ENCODE measurements at places on chromosomes 6 and 20.

- no peak for DNase-seq
These were observed 45.2 kb downstream of the THEMIS start for GRCh38 chr6:127855542-127856159.

DNA sequence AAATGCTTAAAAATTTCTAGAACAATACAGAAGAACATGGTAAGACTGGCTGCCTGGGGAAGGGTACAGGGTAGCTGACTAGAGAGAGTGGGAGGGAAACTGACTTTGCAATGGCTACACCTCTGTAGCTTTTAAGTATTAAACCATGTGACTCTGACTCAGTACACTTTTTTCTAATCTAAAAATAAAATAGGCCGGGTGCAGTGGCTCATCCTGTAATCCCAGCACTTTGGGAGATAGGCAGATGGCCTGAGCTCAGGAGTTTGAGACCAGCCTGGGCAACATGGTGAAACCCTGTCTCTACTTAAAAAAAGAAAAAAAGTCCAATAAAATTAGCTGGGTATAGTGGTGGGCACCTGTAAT is 18.5 kb downstream of the ATP9A start:
- DNase-seq, result no peak

GRCh38 chr6:23654745-23655144 is 471.3 kb upstream of the NRSN1 start:
- no peak for DNase-seq

DNA sequence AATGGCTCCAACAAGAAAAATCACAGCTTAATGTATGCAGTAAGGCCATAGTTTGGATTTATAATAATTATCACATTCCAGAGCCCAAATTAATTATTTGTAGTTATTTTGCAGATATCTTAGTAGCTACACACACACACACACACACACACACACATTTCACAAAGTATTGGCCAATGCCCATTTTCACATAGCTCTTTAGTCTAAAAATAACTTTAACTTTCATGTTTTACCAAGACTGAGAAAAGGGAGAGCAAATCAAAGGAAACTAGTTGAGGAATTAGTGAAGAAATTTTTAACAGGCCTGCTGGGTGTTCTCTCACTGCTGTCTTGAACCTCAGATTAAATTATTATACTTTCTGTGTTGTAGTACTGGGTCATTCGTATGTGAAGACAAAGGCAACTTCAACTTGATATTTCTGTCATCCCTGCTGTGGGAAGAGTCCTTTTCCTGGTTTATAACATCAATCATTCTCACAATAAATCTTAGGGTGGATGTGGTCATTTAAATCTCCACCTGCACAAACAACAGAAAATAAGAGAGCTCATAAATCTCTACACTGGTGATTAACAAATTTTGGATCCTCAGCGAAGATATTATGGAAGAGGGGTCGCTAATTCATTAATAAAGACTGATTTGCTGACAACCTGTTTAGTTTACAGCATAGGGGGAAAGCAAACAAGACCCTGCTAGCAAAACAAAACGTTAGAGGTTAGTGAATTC is 1.6 kb upstream of the TCF21 start:
- no peak for DNase-seq

DNA sequence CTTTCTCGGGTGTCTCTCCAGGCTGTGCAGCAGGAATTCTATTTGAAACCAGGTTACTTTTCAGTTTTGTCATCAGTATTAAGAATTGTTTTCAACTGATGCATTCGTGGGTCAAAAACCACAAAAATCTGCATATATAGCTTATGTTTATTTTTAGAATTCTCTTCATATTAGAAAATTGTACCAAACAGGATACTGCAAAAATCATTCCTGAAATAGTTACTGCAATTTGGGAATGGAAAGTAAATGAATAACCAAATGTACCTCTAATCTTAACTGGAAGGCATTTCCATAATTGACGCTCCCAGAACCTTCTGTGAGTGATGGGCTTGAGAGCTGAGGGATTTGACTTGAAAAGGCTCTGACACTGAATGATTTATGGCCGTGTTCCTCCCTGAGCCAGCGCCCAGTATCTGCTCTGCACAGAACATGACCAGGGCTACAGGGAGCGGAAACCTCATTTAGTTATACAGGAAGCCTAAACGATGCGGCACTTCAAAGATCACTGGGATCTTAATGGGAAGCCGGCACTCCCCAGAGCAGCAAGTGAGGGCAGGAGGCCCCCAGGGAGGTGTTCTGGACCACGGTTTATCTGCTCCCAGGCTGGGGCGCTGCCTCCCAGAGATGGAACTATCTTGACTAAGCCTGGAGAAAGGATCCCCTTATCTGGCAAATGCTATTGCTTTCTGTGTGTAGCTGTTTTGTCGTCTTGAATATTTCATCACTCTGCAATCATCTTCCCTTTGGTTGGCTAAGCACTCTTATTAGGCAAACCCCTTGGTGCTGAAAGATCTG is 446.0 kb downstream of the QKI start:
- DNase-seq, result no peak

DNA sequence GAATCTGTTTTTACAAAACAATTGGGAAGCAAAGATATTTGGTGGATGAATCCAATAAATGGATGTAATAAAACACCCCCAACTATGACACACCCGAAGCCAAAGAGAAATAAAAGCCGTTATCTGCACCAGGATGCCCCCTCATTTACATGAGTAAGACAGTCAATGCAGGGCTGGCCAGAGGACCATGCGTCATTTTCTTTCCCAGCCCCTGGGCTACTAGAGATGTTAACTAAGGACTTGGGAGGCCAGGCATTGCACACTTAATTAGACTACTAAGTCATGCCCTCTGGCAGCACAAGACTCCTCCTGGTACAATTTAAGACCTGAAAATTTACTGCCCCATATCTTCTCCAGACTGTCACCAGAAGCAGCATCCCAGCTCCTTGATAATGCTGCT is 3.2 kb downstream of the LEMD2 start:
- no peak for DNase-seq

DNA sequence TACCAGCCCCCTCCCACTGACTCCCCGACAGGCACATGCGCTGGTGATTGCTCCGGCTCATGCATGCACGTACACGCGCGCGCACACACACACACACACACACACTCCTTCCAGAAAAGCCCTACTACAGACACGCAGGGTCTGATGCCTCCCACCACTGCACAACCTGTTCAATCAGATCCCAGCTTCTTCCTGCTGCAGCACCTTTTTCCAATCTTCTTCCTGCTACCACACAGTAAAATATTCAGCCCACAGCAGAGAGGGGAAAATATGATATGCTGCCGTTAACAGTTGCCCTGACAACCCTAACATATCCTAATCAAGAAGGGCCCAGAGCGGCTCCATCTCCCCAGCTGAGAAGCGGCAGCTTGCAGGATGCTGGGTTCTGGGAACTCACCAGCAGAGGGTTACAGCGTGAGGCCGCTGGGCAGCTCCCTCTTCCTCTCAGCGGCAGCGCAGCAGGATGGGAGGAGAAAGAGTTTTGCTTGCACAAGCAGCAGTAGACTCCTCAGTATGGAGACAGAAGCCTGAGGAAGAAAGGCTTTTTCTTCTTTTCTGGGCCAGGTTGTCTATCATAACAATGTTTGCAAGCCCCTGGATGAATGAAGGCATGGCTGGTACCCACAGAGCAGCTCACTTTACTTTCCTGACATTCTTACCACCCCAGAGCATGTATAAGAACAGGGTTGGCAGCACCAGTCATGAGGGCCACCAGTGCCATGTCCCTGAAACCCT is 23.9 kb downstream of the MAP7 start:
- DNase-seq, result no peak

GRCh38 chr6:105867277-105867676 is 218.9 kb upstream of the PRDM1 start:
- no peak for DNase-seq

DNA sequence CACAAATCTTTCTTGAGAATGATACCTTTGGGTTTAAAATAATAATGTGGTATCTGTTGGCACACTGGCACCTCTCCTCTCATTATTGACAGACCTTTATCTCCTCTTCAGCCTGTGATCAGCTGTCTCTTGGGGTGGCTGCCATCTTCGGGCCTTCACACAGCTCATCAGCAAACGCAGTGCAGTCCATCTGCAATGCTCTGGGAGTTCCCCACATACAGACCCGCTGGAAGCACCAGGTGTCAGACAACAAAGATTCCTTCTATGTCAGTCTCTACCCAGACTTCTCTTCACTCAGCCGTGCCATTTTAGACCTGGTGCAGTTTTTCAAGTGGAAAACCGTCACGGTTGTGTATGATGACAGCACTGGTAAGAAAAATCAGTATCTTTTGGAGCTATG is 232.8 kb downstream of the GRIK2 start:
- DNase-seq, result no peak

DNA sequence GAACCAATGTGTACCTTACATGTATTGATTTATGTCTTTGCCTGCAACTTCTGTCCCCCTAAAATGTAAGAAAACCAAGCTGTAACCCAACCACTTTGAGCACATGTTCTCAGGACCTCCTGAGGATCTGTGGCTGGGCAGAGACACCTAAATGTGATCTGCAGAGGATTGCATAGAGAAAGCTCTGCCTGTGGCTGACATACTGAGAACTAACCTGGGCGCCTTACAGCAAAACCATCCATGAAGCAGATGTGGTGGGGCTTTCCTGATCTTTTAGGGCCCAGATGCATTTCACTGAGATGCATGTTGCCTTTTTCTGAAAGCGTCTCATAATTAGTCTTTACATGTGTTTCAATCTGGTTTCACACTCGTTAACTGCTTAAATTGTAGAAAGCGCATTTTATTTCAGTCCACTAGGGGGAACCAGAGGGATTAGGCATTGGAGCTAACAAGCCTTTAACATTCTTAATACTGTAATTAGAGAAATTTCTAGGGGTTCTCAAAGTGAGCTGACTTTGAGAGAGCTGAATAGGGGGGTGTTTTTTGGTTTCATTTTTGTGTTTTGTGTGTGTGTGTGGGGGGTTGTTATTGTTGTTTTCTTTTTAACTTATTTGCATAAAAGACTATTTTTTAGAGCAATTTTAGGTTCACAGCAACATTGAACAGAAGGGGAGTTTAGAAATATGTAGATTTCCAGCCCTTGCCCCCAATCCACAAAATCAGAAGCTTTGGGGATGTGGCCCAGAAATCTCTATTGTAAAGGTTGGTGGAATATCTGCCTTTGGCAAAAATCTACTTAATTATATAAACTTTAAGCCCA is 50.9 kb upstream of the FAM184A start:
- DNase-seq, result no peak

DNA sequence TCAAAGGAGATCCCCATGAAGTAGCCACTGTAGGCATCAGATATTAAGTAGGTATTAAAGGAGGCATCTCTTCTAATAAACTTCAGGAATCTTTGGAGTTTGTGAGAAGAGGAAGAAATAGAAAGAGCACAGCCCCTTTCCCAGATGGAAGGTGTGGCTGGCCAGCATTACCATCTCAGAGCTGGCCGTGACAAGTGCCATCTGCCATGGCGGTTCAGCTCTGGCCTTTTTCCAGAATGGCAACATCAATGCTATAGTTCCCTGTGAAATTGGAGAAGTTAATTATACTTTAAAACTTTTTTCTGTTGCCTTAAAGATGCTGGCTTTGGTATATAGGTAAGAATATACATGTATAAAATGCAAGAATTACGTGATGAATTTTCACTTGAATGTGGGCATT is 51.9 kb upstream of the MCUR1 start:
- DNase-seq, result no peak

DNA sequence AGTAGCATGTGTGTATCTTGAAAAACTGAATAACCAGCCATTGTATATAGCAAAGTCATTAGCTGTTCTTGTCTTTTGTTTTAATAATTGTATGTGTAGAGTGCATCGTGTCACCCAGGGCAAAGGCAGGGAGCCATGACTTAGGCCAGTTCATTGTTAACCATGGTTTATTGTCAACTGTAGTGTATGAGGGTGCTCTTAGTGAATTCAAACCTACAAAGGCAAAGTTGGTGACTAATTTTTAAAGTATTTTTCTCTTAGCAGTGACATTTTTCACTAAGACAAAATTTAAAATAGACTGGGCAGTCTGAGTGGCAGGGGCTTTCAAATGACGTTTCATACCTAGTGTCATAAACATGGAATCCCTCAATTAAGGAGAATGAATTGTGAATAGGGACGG is 79.0 kb downstream of the TULP4 start:
- no peak for DNase-seq

DNA sequence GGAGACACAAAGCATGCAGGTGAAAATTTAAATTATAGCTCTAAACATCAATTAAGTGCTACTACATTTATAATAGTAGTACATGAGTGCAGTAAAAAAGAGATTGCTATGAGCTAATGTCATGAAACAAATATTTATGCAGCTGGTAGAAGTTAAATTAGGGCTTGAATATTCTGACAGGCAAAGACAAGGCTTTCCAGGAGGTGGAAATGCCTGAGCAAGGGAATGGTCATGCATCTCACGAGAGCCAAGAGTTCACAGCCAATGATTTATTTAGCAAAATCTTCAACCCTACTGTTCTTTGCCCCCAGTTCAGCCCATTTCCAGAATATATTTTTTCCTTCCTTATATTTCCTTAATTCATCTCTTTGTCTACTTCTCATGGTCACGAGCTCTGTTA is 128.9 kb downstream of the HIVEP2 start:
- DNase-seq, result no peak

- no peak for DNase-seq
These were observed 131.1 kb upstream of the SOX4 start for GRCh38 chr6:21462519-21462852.

- DNase-seq, result no peak
These were observed 52.2 kb downstream of the GFRAL start for GRCh38 chr6:55379471-55379870.

GRCh38 chr6:127570739-127571389 is 6.1 kb upstream of the C6orf58 start:
- DNase-seq, result no peak

DNA sequence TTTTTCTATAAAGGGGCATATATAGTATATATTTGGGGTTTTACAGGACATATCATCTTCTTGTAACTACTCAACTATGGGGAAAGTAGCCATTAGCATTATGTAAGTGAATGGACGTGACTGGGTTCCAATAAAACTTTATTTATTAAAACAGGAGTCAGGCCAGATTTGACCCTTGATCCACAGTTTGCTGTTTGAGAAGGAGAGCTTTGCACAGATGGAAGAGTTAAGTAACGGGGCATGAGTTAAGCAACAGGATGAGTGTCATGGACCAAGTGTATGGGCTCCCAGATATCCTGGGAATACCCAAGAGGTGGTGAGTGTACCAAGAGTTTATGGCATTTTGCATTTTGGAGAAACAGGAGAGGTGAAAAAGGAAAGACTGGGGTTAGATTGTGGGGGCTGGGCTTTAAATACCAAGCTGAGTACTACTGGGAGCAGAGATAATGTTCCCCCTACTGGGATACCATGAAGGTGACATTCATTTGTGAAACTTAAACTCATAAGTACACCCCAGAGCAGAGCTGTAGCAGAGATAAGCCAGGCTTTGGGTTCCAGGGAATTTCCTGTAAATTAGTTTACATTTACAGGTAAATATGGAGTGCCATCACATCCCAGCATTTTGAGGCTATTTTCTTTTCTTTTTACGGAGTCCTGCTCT is 18.5 kb upstream of the SCUBE3 start:
- DNase-seq, result no peak
